CD8-positive, alpha-beta T cell (primary cell): ENCODE measurements at places on chromosomes 1 and 21.

- no peak for DNase-seq
These were observed 57.8 kb downstream of the DISP3 start for GRCh38 chr1:11536573-11537379.

DNA sequence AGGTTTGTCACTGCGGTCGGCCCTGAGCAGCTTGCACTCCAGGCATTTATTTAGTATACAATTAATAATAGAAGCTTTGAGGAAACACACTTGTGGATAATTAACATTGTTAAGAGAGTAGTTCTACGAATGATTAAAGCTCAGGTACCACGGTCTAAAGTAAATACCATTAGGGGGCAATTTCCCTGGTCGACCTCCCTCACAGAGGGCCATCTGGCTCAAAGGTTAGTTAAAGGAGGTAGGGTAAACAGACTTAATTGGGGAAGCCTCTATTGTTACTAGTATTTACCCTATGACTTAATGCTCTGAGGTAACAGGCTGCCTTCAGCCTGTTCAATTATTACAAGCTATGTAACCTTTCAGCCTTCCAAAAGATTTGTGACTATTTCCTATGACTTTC lies 122.3 kb upstream of the SLC44A3 start:
- DNase-seq, result no peak

GRCh38 chr1:233151861-233152260 lies 143.7 kb downstream of the PCNX2 start:
- no peak for DNase-seq

- DNase-seq, result no peak
These were observed 68.2 kb upstream of the TMPRSS2 start for GRCh38 chr21:41576013-41576615.

DNA sequence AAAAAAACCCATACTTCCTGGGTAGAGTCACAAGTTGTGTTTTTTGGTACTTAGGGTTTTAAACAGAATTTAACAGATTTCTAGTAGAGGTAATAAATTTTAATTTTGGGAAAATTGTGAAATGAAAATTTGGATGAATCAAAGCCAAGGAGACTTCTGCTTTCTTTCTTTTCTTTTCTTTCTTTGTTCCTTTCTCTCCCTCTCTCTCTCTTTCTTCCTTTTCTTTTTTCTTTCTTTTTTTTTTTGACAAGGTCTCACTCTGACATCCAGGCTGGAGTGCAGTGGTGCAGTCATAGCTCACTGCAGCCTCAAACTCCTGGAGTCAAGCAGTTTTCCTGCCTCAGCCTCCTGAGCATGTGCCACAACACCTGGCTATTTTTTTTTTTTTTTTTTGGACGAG lies 46.9 kb upstream of the NEXN start:
- DNase-seq, result no peak
